ENCODE measurements at places on chromosomes 13 and 19. TPM values are rescaled to one million over a fixed set of nuclear protein-coding genes. Genes with fewer than 3 reads are reported as not detected.

DNA sequence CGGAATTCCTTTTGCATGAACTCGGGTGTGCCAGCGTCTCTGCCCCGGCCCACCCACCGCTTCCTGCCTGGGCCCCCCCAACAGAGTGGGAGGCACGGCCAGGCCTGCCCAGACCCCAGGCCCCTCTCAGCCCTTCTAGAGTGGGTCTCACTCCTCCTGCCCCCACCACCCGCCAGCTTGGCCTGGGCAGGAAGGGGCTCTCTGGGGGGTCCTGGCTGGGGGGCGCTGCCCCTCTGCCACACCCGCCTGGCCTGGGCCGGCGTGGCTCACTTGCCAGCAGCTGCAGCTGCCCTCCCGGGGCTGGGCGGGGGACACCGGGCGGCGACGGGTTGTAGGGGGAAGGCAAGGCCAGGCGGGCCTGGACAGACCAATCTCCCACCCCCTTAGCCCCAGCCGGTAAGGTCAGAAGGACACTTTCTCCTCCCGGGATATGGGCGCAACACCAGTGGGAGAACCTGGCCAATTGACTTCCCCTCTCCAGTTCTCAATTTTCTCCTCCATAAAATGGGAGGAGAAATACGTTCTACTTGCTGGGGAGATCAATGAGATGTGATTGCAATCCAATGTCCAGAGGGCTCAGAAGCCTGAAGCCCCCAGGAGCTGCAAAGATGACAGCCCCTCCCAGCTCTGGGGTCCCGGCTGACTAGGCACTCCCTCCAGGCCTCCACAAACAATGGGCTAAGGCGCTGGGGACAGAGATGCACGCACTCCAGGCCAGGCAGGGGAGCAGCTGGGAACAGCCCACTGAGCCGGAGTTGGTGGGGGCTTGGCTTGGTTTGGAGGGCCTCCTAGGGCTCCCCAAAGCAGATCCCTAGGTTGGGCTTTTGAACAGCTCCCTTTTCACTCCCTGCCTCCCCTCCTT is 2.4 kb downstream of the CRLF1 start:
- DNase-seq = peak; percentile 70

DNA sequence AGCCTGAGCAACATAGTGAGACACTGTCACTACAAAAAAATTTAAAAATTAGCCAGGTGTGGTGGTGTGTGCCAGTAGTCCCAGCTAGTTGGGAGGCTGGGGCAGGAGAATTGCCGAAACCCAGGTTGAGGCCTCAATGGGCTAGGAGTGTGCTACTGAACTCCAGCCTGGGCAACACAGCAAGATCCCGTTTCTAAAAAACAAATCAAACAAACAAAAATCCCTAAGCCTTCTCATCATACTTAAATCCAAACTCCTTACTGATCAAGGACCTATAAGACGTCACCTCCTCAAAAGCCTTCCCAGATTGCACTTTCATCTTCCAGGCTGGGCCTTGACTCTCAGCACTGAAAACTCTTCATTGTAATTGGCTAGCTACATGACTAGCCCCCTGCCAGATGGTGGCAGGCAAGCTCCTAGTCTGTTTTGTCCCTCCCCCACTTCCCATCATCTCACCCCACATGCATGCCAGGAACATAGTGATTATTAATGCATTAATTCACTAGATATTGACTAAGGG is 17.5 kb upstream of the NANOS3 start:
- DNase-seq = no peak

- DNase-seq = no peak
Observed at GRCh38 chr13:76822698-76823267, 63.4 kb downstream of the KCTD12 start.

Gene DPF1
- total RNA-seq = not detected

- DNase-seq = no peak
Observed at GRCh38 chr13:47413112-47413511, 516.3 kb upstream of the HTR2A start.

Gene GRIK5
- not detected for total RNA-seq

- peak; percentile 83 for DNase-seq
Observed at GRCh38 chr19:49858088-49858985, 7.4 kb downstream of the PTOV1 start.

Gene ZNF792
- 8.3 TPM for total RNA-seq

DNA sequence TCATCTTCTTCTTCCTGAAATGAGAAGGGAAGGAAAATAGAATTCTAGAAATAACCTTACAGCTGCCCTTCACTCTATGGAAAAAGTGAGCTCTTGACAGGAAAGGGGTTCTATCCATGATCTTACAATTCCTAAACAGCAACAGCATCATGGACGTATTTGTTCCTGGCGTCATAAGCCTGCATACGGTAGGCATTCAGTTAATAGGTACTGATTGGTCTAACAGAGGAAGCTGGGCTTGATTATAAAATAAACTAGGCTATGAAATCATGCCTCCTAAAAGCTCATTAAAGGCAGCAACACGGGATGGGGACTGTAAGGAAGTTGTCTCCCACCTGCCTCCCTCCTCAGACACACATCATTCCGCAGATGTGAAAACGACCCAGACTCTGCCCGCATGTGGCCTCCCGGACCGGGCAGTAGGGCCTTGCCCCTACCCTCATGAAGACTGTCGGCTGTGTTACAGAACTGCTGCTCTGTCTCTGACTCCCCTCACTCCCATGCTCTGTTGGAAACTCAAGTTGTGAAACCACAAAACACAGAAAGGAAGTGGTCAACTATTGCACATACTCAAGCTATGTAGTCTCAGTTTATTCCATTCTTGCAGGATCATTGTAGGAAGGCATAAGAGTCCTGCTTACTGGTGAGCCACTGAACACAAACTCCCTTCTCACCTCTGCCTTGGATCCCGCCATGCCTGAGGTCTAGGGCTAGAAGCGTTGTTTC is 129.8 kb downstream of the DLEU7 start:
- DNase-seq = peak; percentile 32

GRCh38 chr19:35030257-35031071 is at the start of gene SCN1B:
Gene SCN1B, plus strand, starts transcription at chr19:35030470. Its CDS starts 351 bp downstream, at chr19:35030821.
- peak; percentile 95 for DNase-seq

- DNase-seq = no peak
Observed at GRCh38 chr19:6023085-6023682, 45.2 kb upstream of the RANBP3 start.

Gene ACP7
- total RNA-seq = not detected

Gene ZNF443
- 2.7 TPM for total RNA-seq

DNA sequence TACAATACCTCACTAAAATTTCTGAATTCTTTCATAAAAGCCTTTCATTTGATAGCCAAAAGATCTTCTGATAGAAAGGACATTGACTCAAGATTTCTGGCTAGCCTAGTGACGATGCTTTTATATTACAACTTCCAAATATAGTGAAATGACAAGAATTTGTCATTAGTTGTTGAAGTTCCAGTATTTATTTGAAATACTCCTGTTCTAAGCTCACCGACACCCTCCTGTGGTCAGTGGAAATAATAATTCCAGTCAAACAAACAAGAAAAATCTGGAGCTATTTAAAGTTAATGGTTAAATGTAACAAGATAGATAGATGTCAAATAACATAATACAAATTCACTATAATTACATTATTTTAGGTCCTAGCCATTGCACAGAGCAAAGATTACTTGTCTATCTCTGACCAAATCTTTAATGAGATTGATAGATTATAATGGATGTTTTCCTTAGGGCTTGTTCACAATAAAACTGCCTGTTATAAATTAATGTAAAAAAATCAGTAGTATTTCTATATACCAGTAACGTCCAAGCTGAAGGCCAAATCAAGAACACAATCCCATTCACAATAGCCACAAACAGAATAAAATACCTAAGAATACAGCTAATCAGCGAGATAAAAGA is 195.5 kb downstream of the RGCC start:
- no peak for DNase-seq

DNA sequence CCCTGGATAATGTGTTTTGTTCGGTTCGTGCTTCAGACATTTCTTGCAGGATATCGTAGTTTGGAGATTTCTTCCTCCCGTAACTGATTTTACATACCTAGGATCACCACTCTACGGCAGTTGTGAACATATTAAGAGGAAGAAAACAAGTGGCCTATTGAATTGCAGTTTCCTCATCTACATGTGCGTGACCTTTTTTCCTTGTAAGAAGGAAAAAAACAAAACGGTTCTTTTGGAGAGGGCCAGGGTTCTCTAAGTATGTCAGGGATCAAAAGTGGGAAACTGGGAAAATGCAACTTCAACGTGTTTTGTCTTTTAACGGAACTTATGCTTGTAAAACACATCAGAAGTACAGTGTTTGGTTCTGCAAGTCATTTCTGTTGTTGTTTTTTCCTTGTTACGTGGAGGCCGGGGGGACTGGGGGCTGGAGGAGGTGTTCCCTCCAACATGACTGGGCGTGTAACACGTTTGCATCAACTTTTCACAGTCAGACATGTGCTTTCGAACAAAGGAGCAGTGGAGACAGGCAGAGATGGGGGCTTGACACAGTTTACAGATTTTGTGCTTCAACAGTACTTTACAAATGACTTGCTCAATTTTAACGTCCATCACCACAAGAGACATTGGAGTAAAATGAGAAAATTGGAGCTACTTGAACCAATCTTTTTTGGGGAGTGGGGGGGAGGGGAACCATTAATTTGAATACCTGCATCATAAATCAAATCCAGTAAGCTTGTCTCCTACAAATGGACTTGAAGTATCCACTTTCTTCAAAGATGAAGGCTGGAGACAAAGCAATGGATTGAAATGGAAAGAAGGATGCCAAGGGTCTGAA is 3.8 kb downstream of the ZC3H4 start:
- no peak for DNase-seq

- no peak for DNase-seq
Observed at GRCh38 chr13:96860882-96861281, 133.4 kb downstream of the OXGR1 start.

Gene KLHL1
- total RNA-seq = not detected

DNA sequence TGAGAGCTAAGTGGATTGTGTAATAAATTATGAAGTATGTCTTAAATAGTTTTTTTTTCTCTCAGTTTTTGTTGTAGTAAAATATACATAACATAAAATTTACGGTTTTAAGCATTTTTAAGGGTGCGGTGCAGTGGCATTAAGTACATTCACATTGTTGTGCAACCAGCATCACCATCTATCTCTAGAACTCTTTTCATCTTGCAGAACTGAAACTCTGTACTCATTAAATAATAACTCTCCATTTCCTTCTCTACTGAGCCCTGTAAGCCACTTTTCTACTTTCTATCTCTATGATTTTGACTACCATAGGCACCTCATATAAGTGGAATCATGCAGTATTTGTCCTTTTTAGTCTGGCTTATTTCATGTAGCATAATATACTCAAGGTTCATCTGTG is 87.1 kb downstream of the GJA3 start:
- DNase-seq = no peak

- peak; percentile 74 for DNase-seq
Observed at GRCh38 chr19:53908106-53908934, 758 bp upstream of the CACNG7 start.

GRCh38 chr13:48120241-48120640 is 25.3 kb upstream of the MED4 start:
- DNase-seq = no peak

Gene IZUMO4
- total RNA-seq = 5.6 TPM

Gene MYO1F
- 55.3 TPM for total RNA-seq

Gene ZNF541
- total RNA-seq = 0.20 TPM

DNA sequence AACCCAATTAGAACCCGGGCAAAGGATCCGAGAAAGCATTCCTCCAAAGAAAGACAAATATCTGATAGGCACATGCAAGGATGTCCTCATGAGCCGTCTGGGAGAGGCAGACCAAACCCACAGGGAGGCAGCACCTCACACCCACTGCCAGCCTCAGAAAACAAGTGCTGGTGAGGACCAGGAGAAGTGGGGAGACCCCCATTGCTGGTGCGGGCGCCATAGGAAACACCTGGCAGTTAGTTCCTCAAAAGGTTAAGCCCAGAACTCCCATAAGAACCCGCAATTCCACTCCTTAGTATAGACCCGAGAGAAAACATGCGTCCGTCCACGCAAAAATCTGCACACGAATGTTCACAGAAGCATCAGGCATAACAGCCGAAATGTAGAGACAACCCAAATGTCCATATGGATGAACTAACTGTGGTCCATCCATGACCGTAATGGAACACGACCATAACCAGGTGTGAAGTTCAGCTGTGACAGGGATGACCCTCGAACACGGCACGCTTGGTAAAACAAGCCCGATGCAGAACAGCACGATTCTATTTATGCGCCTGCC is 7.9 kb downstream of the ZNF787 start:
- no peak for DNase-seq

GRCh38 chr13:82571653-82572052 is 1310.6 kb downstream of the SLITRK1 start:
- no peak for DNase-seq

DNA sequence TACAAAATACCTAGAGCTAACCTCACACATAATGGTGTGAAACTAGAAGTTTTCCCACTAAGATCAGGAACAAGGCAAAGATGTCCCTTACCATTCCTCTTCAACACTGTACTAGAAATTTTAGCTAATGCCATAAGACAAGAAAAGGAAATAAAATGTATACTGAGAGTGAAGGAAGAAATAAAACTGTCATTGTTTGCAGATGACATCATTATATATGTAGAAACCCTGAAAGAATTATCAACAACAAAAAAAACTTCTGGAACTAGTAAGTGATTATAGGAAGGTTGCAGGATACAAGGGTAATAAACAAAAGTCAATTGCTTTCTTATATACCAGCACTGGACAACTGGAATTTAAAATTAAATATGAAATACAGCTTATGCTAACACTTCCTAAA is 93.7 kb downstream of the TNFSF11 start:
- DNase-seq = no peak

GRCh38 chr13:100129605-100130004 is 40.7 kb downstream of the PCCA start:
- DNase-seq = no peak

Gene RDH8
- not detected for total RNA-seq

DNA sequence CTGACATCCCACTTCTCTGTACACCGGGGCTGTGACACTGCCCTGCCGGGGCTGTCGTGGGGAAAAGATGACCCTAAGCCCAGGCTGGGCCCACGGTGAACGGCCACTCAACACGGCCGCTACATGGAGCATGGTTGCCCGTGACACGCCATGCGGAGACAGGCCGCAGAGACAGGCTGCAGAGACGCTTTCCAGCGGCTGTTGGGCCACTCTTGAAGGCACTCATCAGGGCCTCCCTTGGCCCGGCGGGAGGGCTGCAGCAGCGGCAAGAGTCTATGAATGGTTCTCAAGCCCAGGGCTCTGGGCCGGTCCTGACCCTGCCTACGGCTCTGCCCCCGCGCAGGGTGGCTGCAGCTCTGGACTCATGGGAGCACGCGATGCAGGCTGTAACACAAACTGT is 22.1 kb downstream of the ADPRHL1 start:
- no peak for DNase-seq

Gene ONECUT3
- not detected for total RNA-seq

DNA sequence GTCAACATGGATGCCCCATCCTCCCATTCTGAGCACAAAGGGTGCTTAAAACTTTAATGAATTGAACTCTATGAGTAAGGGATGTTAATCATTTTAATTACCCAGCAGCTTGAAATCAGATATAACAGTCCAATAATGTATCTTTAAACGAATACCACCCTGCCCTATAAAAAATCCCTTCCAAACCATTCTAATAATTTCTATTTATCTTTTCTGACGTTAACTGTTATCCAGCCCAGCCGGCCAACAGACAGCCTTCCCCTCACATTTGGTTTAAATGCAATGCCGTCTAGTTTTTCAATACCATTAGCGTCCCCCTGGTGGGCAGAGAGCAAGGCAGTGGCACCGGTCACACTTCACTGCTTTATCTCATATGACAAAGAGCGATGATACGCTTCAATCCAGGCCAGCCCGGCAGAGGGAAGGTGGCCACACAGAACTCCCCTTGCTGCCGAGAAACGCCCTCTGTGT is 402.2 kb upstream of the ZNF507 start:
- DNase-seq = no peak

GRCh38 chr19:27736225-27736624 is 1476.7 kb downstream of the UQCRFS1 start:
- no peak for DNase-seq

GRCh38 chr19:39533003-39533512 is 406 bp upstream of the EID2B start:
- no peak for DNase-seq

Gene THAP8
- total RNA-seq = 2.4 TPM
